ENCODE measurements at places on chromosomes 3 and 15.
A peak's percentile ranks its signal among the peaks of the same experiment; 100 is the strongest.

- DNase-seq, result no peak
Observed at GRCh38 chr3:107581230-107581629, 58.5 kb downstream of the BBX start.

DNA sequence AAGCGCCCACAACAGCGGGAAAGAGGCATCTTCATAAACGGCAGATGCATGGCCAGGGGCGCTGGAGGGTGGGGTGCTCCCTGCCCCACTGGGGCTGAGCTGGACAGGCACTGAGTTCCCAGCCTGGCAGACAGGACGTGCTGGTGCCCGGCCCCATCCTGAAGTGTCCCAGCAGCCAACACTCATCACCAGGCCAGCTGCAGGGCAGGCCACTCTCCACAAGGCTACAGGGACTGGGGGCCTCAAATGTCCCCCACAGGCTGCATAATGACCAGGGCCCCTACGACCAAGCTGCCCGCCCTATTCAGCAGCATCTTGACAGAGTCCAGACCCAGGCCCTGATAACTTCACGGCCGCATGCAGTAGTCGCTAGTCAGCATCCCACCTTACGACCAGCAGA, 124.1 kb upstream of the IQSEC1 start:
- no peak for DNase-seq

DNA sequence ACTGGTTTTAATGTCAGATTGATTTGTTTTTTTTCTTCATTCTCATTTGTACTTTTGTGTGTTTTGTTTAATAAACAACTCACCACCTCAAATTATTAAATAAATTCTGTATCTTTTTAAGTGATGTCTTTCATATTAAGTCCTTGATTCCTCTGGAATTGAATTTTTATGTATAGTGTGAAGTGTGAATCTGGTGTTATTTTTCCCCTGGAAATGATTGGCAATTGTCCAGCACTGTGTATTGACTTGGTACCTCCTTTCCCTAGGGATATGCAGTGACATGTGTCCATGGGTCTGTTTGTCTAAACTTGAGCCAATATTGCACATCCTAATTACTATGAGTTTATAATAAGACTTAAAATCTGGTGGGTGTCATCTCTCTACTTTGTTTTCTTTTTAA, 2.1 kb downstream of the RNU5B-1 start:
- DNase-seq, result no peak

- no peak for DNase-seq
Observed at GRCh38 chr15:73630921-73631362, 2.2 kb downstream of the NPTN start.

GRCh38 chr15:89356634-89357298, 22.1 kb upstream of the POLG start:
- peak; percentile 52 for DNase-seq

DNA sequence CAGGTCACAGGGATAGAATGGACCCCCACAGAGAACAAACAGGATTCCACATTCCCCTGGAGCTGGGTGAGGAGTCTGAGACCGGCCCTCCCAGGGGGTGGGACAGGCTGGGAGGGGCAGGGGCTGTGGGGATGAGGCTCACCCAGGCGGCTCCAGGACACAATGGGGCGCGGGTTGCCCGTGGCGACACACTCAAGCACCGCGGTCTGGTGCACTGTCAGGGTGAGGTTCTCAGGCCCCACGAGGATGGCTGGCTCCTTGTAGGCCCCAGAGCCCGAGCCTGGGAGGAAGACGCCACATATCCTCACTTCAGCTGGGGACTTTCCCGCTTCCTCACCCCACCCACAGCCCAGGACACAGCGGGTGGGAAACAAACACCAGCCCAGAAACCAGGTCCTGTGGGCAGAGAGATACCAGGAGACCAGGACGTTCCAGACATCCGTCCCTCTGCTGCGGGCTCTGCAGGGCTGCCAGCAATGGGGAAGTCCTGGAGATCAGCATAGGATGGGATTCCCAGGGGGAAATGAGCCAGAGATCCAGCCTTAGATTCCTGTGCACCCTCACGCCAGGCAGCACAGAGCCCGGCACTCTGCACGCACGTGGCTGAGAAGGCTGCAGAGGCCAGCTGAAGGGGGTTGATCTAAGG, 30.2 kb downstream of the RNU5B-1 start:
- DNase-seq, result no peak

DNA sequence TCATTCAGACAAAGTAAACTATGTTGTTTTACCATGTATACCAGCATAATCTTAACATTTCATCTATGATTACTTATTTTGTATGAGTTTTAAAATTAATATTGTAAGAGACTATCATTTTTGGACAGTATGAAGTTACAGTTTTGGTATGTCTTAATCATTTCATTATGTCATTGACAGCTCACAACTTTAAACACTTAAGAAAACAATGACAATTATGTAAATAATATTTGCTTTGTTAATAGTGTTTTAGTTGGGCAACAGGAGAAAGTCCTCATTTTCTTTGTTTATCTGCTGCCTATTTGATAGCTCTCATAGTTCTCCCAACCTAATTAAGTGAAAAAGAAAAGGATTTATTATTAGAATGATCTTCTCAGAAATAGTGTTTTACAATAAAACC, 80.2 kb downstream of the MEF2A start:
- no peak for DNase-seq

GRCh38 chr3:38477057-38477820, 18.9 kb upstream of the EXOG start:
- DNase-seq, result no peak

DNA sequence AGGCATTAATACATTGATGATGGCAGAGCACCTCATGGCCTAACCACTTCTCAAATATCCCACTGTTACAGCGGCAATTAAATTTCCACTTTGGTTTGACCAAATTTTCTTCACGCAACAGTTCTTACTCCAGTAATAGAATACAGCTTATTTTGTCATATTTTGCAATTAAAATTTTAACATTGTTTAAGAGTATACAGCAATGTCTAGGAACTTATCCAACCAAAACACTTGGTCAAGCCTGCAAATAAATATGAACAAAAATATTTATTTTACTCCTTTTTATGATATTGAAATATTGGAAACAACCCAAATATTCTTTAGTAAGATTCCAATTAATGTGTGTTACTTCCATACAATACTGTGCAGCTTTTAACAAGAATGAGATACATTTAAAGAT, 45.3 kb upstream of the C3orf80 start:
- no peak for DNase-seq

DNA sequence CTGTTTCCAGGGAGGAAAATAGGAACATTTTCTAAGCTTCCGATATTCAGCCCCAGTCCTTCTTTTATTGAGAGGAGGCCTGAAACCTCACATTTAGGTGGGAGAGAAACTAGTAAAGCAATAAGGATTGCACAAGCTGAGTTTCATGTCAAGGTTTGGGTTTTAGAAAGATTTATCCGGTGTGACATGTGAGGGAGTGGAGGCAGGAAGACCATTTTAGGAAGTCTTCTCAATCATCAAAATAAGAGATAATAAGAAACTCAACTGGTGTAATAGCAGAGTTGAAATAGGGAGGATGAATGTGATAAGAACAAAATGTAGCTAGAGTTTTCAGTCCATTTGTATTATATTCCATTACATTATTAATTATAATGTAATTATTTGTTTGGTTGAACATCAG, 27.7 kb upstream of the CLDN16 start:
- no peak for DNase-seq

DNA sequence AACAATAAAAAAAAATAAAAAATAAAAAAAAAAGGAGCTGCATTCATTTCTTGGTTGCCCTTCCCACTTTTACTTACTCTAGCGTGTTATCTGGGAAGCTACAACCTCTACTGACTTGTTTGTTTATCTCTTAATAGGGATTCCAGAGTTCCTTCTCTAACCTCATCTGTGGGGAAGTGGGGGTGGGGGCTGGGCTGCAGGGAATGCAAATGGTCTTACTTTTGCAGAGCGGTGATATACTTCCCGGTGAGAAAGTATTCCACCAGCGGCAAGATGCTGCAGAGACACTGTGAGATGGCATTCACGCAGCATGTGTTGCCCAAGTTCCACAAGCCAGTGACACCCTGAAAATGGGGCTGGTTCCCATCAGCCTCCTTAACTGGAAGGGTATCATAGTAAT, 2.1 kb downstream of the USP50 start:
- no peak for DNase-seq

- DNase-seq, result no peak
Observed at GRCh38 chr3:46852839-46853355, 10.3 kb downstream of the MYL3 start.

GRCh38 chr3:8157640-8158039, 344.0 kb upstream of the LMCD1 start:
- no peak for DNase-seq
